Mesothelial cell of epicardium (in vitro differentiated cells): ENCODE measurements at places on chromosomes 3 and 15.

DNA sequence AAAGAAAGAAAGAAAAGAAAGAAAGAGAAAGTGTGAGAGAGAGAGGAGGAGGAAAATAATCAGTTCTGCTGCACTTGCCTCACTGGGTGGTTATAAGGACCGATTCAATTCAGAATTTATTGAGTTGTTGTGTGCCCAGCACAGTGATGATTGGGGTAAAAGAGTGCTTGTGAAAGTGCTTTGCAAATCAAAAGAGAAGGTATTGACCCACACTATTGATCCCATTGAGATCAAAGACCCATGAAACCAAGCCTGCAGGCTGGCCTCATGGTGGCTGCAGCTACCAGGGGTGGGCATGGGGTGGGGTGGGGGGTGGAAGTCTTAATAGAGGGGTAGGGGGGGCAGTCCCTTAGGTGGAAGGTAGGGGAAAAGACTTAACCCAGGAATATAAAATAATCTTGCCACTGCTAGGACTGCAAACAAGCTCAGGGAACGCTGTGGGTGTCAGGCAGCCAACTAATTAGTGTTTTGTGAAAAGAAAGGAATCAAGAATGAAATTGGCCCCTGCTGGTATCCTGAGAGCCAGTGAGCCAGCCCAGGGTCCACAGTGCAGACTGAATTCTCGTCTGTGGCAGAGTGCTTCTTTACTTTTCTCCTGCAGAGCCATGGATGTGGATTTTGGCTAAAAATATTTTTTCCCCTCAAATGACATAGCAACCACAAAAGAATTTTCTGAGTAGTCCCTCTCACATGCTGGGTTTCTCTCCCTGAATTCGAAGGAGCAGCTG, 34.2 kb downstream of the CLEC3B start:
- no peak for DNase-seq

GRCh38 chr3:164416491-164417222, 661.6 kb downstream of the SI start:
- no peak for DNase-seq

DNA sequence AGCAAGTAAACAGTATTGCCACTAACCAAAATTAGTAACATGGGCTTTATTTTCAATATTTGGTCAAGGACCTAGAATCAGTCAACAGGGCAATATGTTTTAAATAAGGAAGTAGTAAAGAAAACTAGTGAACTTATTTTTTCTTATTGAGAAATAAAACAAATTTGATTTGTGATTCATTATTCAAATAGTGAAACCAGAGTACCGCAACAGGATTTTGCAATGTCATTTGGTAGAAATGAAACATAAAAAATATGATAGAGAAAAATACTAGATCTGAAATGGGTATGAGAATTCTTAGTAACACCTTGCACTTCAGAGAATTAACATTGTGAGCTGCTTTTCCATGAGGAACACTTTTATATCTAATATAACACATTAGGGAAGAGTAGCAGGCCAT, 291.8 kb upstream of the GBE1 start:
- no peak for DNase-seq

- no peak for DNase-seq
These were observed 1.6 kb upstream of the MESP2 start for GRCh38 chr15:89774492-89774891.

DNA sequence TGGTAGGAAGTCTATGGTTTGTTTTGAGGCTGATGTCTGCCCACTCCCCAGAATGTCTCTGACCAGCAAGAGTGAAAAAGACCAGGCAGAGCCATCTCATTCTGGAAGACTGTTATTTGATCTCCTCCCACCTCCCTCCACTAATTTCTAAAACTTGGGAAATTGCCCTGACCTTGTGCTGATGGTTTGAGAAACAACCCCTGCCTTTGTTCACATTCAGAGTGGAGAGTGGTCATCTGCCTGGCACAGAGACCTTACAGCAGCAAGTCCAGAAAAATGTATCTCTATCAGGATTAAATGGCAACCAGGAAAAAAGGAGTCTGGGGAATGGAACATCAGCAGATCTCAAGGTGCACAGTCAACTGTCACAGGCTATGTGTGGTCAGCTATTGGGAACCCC, 25.7 kb downstream of the SPATA12 start:
- DNase-seq: no peak

GRCh38 chr15:43199945-43200488, 14.8 kb downstream of the CCNDBP1 start:
- no peak for DNase-seq

DNA sequence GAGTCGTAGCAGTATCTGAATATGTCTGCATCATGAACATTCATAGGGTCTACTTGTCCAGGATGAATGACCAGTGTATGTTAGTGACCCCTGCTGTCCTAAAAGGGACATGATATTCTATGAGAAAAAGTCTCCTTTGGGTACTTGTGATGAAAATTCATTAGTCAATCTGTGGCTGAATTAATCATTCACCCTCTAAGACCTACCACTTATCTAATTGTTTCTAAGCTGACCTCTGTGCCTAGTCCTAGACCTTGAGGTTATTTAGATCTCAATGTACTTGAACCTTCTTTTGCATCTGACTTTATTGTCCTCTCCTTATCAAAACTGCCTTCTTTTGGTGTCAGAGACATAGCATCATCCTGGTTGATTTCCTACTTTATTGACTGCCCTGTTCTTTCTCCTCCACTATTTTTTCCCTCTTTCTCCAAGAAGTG, 799.3 kb downstream of the DIPK2A start:
- DNase-seq: no peak

DNA sequence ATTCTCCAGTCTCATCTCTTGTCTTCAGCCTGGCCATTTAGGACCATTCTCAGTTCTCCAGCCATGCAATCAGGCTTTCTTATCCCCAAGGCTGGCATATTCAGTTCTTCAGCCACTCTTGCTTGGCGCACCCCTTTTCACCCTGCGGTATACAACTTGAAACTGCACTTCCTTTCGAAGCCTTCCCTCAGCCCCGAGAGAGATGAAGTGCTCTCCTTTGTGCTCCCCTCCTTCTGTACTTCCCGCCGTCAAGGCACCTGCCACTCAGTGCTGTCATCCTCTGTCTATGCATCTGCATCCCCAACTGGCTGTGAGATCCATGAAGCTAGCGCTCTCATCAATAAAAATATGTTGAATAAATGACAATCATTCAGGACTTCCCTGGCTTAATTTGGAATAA, 45.7 kb downstream of the MORC1 start:
- no peak for DNase-seq

- DNase-seq: no peak
These were observed 21.5 kb downstream of the CD86 start for GRCh38 chr3:122076491-122077292.

DNA sequence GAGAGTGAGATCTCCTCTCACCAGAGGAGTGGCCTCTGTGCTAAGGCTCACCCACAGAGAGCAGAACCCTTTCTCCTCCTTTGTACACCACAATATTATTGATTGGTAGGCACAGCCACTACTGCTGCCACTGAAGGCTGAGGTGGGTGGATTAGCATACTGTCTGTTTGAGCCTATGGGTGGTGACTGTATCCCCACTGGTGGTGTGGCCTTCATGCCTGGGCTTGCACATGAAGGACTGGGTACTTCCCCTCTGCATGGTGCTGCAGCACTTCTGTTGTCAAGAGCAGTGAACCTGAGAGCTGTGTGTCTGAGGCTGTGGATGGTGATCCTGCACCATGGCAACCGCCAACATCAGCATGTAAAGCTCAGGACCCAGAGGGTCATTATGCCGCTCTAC, 35.7 kb upstream of the NECTIN3 start:
- no peak for DNase-seq

DNA sequence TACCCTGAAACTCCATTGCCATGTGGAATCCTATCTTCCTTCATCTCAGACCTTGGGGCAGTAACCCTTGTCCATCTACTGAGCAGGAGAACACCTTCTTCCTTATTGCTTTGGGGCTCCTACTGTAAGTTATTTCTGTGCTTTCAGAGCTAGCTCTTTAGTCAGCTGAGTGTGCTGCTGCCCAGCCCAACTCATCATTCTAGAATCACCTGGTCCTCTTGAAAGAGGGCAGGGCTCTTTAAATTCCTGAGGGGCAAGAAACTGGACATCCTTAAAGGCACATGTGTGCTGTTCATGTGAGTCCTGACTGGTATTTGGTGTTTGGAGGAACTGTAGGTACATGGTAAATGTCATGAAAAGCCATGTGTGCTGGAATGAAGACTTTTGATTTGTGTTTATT, 140.9 kb downstream of the ARNT2 start:
- DNase-seq: no peak

DNA sequence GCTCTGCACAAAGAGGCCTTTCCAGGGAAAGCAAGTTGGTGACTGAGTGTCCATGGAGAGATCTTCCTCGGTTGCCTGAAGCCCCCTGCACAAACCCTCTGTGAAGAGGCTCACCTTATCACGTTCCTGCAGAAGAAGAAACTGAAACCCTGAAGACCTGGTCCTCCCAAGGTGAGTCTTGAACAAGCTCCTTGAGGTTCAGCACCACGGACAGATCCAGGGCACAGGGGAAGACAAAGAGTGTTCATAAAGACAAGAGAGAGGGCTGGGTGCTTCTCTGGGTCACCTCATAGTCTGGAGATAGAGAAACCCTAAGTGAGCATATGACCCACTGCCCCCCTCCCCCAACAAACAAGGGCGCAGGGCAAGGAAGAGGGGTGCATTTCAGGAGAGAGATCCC, 21.7 kb upstream of the TBC1D21 start:
- DNase-seq: peak; percentile 76
